Stimulated activated CD4-positive, alpha-beta T cell treated with anti-CD3 and anti-CD28 coated beads, Interleukin-1b, Interleukin-23, amount 100 ng/mL, for 48 hours (primary cell): ENCODE measurements at places on chromosomes 2 and 18.
A peak's percentile ranks its signal among the peaks of the same experiment; 100 is the strongest.

DNA sequence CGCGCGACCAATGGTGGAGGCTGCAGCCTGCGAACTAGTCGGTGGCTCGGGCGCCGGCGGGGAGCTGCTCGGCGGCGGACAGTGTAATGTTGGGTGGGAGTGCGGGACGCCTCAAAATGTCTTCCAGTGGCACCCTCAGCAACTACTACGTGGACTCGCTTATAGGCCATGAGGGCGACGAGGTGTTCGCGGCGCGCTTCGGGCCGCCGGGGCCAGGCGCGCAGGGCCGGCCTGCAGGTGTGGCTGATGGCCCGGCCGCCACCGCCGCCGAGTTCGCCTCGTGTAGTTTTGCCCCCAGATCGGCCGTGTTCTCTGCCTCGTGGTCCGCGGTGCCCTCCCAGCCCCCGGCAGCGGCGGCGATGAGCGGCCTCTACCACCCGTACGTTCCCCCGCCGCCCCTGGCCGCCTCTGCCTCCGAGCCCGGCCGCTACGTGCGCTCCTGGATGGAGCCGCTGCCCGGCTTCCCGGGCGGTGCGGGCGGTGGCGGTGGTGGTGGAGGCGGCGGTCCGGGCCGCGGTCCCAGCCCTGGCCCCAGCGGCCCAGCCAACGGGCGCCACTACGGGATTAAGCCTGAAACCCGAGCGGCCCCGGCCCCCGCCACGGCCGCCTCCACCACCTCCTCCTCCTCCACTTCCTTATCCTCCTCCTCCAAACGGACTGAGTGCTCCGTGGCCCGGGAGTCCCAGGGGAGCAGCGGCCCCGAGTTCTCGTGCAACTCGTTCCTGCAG lies at the start of gene HOXD9:
TSS of gene HOXD9 (plus strand) at position 37 of the 728 bp plus-strand sequence. CDS start at position 87, 50 bp downstream.
- no peak for DNase-seq

DNA sequence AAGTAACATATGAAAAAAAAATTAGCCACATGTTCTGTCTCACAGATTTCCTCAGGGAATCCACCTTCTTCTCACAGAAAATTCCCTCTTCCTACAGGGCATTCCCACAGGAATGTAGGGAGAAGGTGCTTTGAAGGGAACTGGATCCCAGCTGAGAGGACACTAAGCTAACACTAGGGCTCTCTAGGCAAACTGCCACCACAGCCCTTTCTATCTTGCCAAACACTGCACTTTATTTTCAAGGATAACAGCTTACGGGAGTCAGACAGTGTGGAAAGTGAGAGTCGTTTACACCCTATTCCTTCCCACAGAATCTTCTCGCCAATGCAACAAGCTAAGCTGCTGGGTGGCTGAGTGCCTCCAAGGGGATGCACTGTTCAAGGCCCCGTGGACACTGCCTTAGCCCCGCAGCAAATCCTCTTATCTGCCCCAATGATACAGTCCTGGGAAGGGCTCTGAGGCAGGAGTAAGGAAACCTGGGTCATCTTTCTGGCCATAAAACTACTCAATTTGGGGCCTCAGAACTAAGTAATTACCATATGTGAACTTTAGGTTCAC lies 76.9 kb downstream of the CCDC93 start:
- DNase-seq, result no peak

DNA sequence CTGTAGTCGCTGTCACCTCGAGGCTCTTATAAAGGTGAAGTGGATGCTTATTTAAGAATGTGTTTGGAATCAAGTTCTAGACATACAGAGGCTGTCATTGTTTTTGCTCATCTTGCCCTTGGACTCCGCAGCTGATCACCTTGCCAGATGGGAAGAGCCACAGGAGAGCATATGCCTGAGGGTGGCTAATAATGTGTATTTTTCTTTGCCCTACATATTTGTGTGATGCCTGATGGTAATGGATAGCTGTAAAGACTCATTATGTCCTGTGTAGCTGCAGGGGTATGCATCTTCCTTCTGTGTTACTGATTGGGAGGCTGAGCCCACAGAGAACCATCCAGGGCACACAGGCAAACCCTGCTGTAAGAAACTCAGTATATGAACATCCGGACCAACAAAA lies 61.7 kb downstream of the PRKCE start:
- DNase-seq, result no peak

- no peak for DNase-seq
Observed at GRCh38 chr2:558879-559278, 118.3 kb downstream of the TMEM18 start.

GRCh38 chr2:65186872-65187851 lies 40.5 kb upstream of the ACTR2 start:
- DNase-seq, result peak; percentile 51
